ENCODE measurements at places on chromosomes 13 and 19.

DNA sequence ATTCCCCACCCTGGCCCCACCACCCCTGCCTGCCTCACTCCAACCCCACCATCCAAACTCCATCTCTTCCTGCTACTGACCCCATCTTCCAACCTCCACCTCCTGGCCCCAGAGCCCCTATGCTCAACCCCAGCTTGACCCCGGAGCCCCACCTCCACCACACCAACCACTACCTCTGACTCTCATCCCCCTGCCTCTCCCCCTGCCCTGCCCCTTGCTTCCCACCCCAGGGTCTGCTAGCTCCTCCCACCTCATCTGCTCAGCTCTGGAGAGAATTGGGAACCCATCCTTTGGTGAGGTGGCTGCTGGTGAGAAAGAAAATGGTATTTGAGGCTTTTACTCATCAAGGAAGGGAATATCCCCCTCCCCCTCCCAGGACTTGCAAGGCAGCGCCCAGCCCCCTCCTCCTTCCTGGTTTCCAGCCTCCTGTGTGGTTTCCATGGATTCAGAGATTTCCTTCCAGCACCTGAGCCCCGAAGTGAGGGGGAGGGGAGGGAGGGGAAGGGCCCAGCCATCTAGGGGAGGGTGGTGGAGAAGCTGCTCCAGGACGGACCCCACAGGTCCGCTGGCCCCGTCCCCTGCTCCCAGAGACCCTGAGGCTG, 11.4 kb upstream of the PEPD start:
- DNase-seq, result no peak

DNA sequence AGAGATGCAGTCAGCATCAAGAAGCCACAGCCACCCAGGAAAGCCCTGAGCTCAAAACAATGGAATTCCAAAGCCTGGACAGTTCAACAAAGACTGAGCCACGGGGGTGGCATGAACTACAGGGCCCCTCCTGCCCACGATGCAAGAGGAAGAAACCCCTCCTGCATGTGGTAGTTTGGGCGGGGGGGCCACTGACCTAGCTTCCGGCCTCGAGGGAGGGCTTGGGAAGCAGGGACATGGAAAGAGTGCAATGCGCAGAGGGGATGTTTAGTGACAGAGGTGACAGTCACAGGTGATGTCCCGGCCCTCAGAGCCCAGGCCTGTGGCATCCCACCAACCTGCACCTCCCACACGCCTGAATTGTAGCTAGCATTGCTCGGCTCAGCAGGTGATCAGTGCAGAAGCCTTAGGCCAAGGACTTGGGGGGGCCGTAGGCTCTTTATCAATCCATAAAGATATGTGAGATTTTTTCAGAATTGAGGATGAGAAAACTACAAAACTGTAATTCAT, 318.8 kb downstream of the TEX29 start:
- DNase-seq, result no peak

DNA sequence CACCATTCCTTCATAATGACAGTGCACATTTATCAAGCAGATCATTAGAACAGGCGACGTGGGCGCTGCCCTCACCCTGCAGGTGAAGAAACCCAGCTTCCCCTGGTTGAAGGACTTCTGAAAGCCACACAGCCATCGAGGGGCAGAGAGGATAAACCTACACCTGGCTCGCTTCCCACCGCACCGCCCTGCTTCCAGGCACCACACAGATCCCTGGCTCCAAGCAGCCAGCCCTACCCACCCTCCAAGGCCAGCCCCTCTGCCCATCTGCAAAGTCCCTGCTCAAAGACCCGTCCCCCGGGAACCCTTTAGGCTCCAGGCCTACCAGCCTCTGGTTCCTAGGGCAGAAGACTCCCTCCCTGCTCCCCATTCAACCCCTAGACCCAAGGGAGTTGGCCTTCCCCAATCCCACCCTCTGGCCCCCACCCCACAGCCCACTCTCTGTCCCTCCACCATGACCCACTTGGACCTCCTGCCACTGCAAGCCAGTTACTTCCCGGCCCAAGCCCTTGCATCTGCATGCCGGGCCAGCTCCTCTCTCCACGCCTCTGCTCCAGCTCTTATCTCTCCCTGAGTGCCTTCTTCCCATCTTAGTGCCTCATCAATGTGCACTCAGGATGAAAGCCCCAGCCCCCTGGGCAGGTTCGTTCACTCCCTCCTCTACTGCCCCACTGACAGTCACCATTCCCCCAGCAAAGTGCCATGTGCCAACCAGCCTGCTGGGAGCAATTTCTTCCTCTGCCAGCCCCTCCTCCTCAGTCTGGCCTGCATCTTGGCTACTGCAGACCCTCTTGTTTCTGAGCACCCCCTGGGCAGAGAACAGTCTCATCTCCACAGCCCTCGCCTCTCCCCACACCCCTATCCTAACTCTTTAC, 28.0 kb downstream of the PEPD start:
- no peak for DNase-seq

GRCh38 chr13:48631441-48631840, 22.3 kb upstream of the CYSLTR2 start:
- no peak for DNase-seq

GRCh38 chr13:75454497-75454896, 27.5 kb downstream of the TBC1D4 start:
- DNase-seq, result no peak

DNA sequence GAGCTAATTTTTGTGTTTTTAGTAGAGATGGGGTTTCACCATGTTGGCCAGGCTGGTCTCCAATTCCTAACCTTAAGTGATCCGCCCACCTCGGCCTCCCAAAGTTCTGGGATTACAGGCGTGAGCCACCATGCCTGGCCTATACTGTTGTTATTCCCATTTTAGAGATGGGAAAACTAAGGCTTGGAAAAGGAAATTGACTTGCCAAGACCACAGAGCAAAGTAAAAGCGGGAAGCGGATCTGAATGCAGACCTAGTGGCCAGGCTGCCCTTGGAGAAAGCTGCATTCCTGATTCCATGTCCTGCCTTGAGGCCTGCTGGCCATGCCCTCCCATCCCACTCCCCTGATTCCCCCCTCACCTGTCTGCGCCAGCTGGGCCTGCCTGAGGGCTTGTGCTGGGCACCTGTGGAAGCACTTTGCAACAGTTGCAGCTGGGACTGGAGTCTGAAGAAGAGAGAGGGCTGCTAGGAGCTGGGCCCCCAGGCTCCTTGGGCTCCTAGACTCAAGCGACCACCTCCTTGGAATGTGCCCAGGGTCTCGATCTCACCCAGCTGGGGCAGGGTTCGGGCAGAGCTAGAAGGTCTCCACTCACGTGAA, 5.7 kb downstream of the PALM3 start:
- no peak for DNase-seq

- DNase-seq, result no peak
Observed at GRCh38 chr13:26816881-26817280, 56.3 kb upstream of the GPR12 start.

- DNase-seq, result no peak
Observed at GRCh38 chr13:113051641-113052040, 54.0 kb upstream of the F7 start.

DNA sequence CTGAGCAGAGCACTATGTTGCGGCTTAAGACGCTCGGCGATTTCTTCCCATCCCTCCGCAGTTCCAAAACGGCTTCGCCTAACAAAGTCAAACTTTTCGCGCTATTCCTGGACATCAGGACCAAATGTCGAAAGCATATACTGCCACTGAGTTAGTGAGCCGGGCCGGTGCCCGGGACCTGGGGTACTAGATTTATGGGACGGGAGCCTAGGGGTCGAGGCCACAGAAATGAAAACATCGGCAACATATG, 699 bp downstream of the RCBTB2 start:
- no peak for DNase-seq

GRCh38 chr13:50998326-50998725, 88.7 kb downstream of the RNASEH2B start:
- no peak for DNase-seq

- DNase-seq, result peak; percentile 64
Observed at GRCh38 chr19:3365836-3366752, at the start of gene NFIC. NFIC (plus strand) TSS chr19:3366583; CDS start chr19:3366637, 54 bp downstream.

DNA sequence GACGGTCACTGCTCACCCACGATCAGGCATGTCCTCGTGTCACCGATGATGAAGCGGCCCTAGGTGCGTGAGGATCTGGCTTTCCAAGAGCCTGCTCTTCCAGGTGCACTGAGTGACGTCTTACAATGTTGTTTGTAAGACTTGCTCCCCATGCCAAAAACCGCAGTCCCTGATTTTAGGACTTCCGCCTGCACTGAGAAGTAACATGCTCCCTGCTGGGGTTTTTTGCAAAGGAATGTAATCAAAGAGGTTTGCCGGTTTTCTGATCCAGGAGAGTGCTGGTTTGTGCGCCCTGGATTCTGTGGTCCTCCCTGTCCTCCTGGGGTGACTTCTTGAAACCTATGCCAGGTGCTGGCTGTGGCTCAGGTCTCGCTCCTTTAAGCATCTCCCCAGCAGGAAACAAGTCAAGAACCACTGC, 38.8 kb downstream of the MYO9B start:
- no peak for DNase-seq

DNA sequence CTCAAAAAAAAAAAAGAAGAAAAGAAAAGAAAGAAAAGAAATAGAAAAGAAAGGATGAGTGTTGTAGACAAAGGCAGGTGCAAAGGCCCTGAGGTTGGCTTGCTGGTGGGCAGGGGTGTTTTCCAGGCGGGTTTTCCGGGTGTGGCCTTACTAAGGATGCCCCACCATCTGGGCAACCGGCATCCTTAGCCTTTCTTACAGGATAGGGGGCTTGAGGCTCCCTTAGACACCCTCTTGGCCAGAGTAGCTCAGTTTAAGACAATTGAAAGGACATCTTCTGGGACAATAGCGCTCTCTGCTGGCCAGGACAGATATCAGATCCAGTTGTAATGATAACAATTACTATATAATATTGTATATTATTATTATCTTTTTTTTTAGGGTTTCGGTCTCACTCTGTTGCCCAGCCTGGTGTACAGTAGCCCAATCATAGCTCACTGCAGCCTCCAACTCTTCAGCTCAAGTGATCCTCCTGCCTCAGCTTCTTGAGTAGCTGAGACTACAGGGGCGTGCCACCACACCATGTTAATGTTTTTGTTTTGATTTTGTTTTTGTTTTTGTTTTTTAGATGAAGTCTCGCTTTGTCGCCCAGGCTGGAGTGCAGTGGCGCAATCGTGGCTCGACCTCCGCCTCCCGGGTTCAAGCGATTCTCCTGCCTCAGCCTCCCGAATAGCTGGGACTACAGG, 1.4 kb upstream of the QTRT1 start:
- DNase-seq, result no peak

DNA sequence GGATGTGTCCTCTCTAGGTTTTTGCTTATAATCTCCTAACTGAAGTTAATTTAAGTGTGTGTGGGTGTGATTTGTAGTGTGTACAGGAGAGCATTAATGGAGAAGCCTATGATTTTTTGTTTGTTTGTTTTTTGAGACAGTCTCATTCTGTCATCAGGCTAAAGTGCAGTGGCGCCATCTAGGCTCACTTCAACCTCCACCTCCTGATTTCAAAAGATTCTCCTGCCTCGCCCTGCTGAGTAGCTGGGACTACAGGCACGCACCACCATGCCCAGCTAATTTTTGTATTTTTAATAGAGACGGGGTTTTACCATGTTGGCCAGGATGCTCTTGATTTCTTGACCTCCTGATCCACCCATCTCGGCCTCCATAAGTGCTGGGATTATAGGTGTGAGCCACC, 20.6 kb downstream of the ZNF701 start:
- no peak for DNase-seq

DNA sequence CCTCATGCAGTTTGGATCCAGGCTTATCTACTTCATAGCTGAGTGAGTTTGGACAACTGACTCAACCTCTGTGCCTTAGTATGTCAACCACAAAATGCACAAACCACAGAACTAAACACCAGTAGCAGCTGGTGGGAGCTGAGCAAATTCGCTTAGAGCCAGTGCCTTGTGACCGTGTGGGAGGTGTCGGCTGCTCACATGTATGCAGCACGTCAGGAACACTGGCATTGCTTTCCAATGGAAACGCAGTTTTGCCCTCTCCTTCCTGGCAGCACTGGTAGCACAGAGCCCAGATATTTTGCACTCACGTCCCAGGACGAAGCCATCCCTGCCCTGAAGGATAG, 8.3 kb upstream of the NTN5 start:
- DNase-seq, result peak; percentile 70

- DNase-seq, result no peak
Observed at GRCh38 chr19:28103921-28104320, 1109.0 kb downstream of the UQCRFS1 start.

- no peak for DNase-seq
Observed at GRCh38 chr13:95385798-95386197, 84.5 kb upstream of the ABCC4 start.

DNA sequence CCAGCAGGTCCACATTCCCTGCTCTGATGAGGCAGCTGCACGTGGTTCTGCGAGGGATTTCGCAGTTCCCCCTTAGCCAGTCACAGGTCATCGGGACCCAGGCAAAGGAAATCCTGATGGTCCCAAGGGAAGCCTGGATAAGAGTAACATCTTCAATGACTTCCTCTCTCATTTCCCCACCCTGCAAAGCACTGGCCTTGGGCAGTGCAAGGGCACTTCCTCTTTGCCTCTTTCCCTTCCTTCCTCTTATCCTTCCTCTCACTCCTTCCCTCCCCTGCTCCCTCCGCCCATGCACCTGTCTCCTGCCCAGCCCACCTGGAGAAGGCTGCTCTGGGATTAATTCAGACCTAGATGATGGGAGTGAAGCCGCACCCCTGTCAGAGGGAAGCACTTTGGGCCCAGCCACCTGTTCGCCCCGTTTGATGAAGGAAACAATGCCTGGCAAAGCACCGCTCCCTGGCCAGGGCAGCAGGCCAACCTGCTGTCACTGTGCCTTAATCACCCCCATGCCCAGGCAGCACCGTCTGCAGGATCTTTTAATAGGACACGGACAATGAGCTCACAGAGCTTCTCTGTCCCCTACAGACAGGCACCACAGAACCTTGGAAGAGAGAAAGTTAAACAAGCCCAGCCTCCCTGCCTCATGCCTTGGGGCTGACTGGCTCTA, 113.5 kb upstream of the PABPC3 start:
- DNase-seq, result no peak

DNA sequence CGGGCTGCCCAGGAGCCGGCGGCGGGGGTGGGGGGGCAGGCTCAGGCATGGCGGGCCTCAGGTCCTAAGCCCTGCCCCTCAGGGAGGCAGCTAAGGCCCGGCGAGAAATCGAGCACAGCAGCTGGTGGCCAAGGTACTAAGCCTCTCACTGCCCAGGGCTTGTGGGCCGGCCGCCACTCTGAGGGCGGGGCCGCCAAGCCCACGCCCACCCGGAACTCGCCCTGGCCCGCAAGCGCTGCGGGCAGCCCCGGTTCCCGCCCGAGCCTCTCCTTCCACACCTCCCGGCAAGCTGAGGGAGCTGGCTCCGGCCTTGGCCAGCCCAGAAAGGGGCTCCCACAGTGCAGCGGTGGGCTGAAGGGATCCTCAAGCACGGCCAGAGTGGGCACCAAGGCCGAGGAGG, 33.1 kb downstream of the PCDH8 start:
- DNase-seq, result no peak

GRCh38 chr19:18362934-18363542, 22.6 kb downstream of the PGPEP1 start:
- DNase-seq, result no peak
